Fibroblast of skin of scalp (primary cell): ENCODE measurements at places on chromosomes 6 and 20.
A peak's percentile ranks its signal among the peaks of the same experiment; 100 is the strongest.

DNA sequence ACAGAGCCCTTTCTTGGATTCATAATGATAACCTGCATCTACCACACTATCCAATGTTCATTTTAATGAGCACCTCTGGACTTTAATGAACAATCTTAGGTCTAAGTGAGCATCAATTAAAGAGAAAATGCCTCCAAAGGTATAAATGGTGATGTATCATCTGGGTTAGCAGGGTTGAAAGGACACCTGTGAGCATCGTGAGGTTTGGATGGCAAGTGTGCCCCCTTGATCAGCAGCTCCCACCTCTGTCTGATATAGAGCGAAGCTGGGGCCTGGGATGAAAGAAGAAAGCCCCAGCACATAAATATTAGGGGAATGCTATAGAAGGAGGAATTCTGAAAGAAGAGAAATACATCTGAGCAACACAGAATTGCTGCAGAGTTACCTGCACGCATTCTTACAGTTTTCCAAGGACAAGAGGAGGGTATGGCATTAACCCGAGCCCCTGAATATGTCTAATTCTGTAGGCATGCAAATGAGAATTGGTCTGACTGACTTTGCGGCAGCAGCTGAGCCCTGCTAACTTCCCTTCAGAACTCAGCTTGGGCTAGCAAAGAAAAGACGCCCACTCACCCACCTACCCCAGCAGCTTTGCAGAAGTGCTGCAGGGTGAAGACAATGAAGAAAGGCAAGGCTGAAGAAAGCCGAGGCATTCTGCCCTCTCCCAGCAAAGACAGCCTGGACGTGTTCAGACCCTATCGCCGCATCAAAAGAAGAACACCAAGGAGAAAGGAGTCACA lies 136.2 kb downstream of the GMPR start:
- no peak for DNase-seq

- DNase-seq: peak; percentile 70
Measured at GRCh38 chr6:11732036-11732631, 46.5 kb downstream of the ADTRP start.

DNA sequence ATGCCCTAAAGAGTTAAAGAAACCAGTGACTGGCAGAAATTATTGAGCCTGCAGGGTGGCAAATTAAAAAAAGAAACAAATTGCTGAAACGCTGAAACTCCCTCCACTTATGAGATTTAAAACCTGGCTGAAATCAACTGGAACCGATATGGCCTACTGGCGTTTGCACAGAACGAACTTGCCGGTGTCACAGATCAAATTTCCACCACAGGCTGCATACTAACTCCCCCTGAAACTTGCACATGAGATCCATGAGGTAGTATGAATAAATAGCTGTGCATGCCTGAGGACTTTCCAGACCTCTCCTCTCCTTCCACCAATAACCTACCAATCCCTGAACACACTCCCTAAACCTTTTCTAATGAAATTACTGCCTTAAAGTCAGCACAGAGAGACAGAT lies 150.4 kb downstream of the RNGTT start:
- DNase-seq: no peak

- no peak for DNase-seq
Measured at GRCh38 chr6:57248311-57248895, 26.3 kb upstream of the RAB23 start.

GRCh38 chr20:10625641-10626040 lies 48.2 kb downstream of the JAG1 start:
- DNase-seq: peak; percentile 86

- no peak for DNase-seq
Measured at GRCh38 chr6:107292715-107293271, 166.6 kb downstream of the PDSS2 start.

- no peak for DNase-seq
Measured at GRCh38 chr20:58293453-58293852, 16.1 kb upstream of the RAB22A start.

DNA sequence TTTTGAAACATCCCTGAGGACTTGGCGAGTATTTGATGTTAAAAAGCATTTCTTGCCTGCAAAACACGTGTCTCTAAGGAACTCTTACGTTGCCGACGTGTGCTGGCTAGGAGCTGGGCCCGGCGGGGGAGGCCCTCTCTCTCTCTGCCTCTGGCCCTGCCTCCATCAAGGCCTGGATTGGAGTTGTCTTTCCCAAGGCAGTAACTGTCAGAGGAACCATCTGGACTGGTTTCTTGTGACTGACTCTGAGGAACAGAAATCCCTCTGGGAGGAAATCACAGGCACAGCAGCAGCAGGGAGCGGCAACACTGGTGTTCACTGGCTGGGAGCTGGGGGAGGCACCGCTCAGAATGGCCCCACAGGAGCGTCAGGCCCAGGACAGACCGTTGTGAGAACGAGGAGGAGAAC lies 244.2 kb downstream of the NRN1 start:
- DNase-seq: peak; percentile 19

DNA sequence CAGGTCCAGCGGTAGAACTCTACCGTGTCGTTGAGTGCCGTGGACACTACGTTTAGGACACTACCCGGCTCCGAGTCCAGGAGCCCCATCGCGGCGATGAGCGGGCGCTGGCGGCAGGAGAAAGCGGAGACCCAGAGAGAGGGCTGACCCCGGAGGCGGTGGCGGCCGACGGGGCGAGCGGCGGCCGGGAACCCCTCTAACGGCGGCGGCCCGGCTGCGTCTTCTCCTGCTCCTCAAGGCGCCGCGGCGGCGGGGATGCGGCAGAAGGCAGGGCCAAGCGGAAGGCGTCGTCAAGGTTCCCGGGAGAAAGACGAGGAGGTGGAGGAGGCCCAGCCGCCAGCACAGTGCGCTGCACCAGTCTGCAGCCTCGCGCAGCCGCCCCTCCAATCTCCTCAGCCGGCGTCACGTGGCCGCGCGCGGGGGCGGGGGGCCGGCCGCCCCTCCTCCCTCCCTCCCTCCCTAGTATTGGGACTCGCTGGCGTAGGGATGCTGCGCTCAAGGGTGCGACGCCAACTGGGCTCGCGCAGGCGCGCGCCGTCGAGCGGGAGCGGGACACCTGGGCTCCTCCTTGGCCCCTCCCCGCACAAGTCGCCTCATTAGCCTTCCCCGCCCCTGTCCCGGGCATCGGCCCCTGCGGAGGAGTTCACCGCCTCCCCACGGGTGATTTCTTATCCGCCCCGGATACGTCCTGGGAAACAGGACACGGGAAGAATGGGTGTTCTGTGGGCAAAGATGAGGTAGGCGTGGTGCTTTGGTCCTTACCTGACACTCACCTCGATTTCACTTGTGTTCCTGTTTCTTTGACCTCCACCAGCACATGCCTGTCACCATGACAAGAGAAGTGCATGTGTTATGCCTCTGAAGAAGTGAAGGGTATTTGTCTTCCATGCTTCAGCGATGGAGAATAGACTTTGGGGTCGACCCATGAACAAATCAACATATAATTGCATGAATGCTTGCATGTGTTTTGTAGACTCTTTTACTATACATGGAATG lies at the start of gene ELOVL4:
ELOVL4 (minus strand) TSS at position 363 of the 996 bp plus-strand sequence; CDS start at position 89, 274 bp downstream.
- peak; percentile 82 for DNase-seq

- no peak for DNase-seq
Measured at GRCh38 chr6:137399881-137400443, 94.2 kb downstream of the OLIG3 start.

DNA sequence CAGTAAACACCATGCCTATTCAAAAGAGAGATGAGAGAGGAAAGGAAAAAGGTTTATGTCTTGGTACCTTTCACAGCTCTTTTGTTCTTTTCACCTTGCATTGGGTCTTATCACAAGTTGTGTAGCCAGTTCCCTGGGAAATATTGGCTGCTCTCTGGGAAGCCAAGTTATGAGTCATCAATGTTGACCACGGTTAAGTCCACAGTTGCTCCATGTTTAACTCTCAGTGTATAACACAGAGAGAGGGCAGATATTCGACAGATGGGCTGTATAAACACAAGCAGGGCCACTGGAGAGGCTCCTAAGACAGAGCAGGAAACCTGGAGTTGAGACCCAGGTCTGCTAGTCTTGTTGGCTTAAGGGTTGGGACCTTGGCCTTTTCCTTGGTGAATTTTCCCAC lies 718.6 kb downstream of the QKI start:
- no peak for DNase-seq

DNA sequence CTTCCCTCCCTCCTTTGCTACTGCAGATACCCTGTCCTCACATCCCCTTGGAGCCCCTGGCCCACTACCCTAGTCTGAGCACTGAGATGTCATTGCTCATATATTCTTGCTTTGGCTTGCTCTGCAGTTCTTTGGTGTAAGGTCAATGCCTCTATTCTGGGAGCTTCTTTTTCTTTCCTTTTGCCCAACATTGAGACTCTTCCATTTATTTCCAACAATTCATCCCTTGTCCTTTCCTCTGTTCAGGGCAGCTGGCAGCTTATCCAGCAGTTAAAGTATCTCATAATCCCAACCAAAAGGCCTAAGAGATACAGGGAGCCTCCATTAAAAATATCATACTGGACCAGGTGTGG lies 23.6 kb downstream of the L3MBTL1 start:
- DNase-seq: no peak

DNA sequence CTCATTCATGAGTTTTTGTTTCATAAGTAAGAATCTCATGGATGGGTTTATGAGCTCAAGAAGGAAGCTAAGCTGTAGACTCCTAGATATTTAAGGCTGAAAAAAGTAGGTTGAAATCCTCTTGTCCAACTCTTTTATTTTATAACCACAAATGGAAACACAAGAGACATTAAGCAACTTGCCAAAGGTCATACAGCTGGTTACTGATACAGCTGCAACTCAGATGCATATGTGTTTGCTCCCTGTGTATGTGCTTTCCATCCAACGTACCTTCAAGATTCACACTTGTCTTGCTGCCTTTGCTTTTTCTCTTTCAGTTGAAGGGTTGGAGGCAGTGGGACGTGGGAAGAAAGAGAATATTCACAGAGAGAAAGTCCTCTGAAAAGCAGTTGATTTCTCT lies 153.5 kb upstream of the STMND1 start:
- no peak for DNase-seq

DNA sequence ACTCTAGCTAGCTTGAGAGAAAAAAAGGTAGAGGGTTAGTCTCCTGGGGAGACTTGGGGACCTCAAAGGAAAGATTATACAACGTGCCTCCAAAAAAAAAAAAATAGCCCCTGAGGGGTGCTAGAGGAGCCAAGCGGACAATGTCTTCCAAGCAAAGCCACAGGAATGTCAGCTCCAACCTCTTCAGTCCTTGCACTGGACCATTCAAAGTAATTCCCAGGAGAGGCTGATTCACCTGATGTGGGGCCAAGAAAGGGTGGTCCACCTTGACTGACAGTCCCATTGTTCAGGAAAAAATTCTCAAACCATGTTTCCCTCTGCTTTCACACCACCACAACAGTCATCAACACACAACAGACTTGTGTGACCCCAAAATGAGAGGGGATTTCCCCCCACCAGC lies 30.7 kb downstream of the ASIP start:
- peak; percentile 85 for DNase-seq

GRCh38 chr20:48359692-48360341 lies 468.0 kb downstream of the PREX1 start:
- no peak for DNase-seq

DNA sequence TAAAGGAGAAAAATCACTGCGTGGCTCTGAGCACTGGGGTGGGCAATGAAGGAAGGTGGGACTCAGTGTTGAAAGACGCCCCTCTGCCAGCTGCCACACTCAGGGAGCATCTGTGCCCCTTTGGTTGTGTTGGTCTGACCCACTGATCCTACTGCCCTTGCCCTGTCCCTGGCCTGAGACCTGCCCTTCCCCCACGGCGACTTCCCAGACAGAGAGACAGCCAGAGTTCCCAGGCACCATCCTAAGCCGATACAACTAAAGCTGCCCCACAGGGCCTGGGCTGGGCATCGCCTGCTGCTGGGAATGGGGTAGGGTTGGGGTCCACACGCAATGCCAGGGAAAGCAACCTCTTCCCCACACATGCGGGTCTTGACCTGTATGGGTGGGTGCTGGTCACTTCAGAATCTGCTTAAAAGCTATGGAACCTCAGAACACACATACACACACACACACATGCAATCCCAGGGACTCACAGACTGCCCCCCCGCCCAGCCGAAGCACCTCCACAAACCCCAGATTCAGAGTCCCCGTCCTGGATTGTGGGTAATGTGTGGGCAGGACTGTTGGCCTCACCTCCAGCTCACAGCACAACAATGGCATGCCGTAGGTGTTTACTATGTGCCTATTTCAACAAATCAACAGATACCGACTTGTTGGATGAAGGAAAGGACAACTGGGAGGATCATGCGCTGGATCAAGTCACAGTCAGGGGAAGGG lies 10.9 kb upstream of the SPDEF start:
- no peak for DNase-seq

GRCh38 chr20:54228841-54229240 lies 21.0 kb downstream of the PFDN4 start:
- DNase-seq: peak; percentile 25

- no peak for DNase-seq
Measured at GRCh38 chr20:57977141-57977540, 251.3 kb downstream of the ANKRD60 start.

GRCh38 chr6:117194978-117195377 lies 70.4 kb upstream of the VGLL2 start:
- no peak for DNase-seq

- DNase-seq: no peak
Measured at GRCh38 chr20:64179805-64180204, 15.6 kb downstream of the MYT1 start.

GRCh38 chr20:59308493-59309201 lies 8.2 kb downstream of the EDN3 start:
- no peak for DNase-seq

DNA sequence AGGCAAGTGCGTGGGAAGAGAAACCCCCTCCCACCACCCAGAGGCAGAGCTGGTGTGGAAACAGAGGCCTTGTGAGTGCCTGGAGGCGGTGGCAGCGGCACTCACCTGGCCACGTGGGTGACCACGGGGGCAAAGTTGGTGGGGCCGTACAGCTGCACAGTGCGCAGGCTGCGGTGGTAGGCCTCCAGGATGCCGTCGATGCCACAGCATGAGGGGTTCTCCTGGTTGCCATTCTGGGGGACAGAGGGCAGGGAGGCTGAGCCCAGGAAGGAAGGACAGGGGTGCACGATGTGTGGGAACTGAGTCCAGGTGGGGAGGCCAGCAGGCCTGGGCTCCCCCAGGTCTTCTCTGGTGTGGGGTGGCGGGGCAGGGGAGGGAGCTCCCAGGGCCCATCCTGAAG lies 47.7 kb downstream of the RAB44 start:
- DNase-seq: no peak

DNA sequence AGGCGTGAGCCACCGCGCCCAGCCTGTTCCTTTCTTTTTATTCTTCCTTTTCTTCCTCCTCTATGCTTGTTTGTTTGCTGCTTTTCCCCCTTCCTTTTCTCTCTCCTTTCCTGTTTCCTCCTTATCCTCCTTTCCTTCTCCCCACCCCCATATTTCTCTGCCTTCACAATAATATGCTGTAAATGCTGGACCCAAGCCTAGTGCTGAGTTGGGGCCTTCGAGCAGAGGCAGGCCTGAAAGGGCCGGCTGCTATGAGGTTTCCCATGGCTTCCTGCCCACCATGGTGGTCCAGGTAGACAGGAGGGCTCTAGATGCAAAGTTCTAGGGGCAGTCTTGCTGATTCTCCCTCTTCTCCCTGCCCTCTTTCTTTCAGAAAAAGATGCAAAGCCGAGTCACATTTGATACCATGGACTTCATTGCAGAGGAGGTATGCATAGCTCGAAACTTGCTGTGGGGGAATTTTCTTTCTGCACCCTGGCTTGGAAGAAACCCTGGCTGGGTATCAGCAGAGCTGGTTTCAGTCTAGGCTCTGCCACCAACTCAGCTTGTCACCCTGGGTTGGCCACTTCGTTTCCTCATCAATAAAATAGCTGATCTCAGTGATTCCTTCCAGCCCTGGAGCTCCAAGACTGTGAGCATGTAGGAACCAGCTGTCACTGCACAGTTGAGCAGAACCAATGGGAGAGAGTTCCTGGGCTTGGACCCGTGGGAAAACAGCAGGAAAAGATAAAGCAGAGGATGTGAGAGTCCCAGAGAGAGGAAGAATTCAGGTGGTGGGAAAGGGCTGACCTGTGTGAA lies 7.4 kb downstream of the CNBD2 start:
- no peak for DNase-seq
